ENCODE measurements at places on chromosomes 6 and 20.

GRCh38 chr6:124977067-124977908, 15.1 kb downstream of the RNF217 start:
- DNase-seq: no peak

DNA sequence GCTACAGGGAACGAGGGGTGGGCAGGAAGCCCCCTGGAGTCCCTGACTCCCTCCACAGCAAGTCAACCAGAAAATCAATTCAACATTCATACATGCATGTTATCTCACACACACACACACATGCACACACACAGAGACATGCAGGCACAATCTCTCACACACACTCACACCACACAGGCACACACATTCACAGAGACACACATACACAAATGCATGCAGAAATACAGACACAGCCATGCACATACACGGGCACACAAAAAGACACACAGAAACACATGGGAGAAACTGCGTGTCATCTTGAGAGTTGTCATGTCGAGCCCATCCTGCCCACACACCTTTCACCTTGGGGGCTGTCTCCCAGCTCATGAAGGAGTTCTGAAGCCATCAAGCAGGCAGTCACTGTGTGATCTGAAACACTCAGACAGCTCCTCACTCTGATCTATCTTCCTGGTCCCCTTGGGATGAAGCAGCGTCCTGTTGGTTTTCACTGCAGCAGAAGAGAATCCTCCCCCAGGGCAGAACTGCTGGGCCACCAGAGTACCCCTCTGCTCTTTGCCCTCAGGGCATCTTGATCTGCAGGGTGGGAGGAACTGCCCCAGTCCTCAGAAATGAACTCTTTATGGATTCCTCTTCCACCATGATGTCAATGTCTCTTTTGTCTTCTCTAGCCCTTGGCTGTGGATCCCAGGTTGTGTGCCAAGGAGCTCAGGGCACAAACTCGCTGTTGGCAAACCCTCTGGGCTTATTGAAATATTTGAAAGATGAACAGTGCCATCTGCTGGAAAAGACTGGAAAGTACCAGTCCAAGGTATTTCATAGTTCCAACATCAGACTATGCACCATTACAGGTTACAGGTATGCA, 8.8 kb downstream of the RAET1L start:
- DNase-seq: peak; percentile 29

GRCh38 chr20:3901028-3901705, 12.0 kb downstream of the PANK2 start:
- DNase-seq: no peak

GRCh38 chr20:48722737-48723191, 105.0 kb downstream of the PREX1 start:
- no peak for DNase-seq

GRCh38 chr20:60091861-60092260, 133.6 kb downstream of the CDH26 start:
- DNase-seq: no peak

GRCh38 chr20:19996917-19997316, 20.2 kb upstream of the NAA20 start:
- no peak for DNase-seq

DNA sequence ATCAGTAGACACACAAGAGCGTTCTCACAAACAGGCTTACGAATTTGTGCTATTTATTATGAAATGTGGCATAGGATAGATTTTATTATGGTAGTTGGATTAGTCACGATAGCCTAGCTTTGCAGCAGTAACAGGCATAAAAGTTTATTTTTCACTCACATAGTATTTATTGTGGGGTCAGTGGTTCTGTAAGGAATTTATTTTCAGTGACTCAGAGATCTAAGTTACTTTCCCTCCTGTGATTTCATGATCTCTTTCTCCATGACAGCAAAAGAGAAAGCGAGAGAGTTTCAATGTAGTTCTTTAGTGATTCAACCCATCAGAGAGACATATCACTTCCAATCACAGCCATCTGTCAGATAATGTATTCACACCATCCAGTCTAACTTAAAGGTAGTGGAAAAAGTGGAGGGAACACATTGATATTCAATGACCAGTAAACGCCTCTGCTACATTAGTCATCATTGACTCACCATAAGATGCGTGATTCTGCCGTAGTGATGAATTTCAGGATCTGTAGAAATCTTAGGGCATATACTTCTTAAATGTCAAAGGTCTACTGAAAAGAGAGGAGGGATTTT, 605.5 kb downstream of the HDGFL1 start:
- DNase-seq: peak; percentile 96

- DNase-seq: no peak
Observed at GRCh38 chr6:71388856-71389527, 100.4 kb downstream of the OGFRL1 start.

GRCh38 chr6:74976026-74976425, 229.8 kb downstream of the COL12A1 start:
- DNase-seq: no peak

DNA sequence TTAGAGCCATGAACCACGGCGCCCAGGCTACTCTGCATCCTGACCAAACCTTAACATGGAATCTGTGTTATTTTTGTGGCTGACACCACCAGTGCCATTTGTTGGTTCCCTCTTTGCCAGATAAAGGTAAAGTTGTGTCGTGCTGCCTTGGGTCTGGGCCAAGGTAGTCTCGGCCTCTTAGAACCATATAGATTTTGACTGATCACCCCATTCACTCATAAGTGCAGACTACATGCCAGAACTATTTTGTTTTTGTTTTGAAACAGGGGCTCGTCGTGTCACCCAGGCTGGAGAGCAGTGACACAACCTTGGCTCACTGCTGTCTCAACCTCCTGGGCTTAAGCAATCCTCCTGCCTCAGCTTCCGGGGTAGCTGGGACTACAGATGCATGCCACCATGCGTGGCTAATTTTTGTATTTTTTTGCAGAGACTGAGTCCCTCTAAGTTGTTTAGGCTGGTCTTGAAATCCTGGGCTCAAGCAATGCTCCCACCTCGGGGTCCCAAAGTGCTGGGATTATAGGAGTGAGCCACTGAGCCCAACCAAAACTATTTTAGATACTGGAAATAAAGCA, 19.2 kb upstream of the RIPOR3 start:
- DNase-seq: no peak

GRCh38 chr6:5108068-5108467, 22.9 kb downstream of the PPP1R3G start:
- DNase-seq: no peak

DNA sequence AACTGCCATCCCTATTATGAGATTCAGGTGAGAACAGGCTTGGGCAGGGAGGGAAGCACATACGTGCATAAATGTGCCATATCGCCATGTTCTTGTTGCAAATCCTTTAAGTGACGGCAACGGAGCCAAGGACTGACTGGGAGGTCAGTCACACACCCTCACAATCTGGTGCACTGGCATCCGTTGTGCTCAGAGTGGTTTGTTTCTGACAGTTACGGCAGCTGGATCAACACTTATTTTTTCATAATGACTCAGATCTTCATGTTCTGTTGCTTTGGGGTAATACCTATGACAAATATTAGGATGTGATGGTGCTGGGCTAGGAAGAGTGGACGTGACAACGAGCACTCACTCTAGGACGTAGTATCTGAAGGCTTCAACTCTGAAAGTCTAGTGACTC, 56.2 kb upstream of the PREP start:
- no peak for DNase-seq

DNA sequence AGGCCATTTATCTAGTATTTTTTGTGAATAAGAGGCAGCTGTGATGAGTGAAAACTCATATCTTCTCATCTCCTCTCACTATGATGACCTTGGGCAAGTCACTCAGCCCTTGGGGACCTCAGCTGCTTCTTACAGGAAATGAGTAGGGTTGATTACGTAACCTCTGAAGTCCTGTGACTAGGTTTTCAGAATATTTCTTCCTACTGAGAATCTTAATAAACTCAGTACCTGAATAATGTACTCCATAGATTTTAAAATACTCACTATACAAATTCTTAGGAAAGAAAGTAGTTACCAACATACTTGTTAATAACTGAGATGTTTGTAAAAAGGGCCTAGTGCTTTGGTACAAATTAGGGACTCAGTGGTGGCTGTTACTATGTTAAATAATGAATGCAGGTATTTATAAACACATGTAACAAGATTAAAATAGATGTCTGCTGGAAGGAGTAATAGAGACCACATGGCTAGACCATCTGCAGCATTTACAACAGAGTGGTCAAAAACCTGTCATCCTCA, 60.9 kb downstream of the RPRD1B start:
- DNase-seq: no peak

GRCh38 chr6:132816660-132817059, 2.3 kb downstream of the RPS12 start:
- no peak for DNase-seq

DNA sequence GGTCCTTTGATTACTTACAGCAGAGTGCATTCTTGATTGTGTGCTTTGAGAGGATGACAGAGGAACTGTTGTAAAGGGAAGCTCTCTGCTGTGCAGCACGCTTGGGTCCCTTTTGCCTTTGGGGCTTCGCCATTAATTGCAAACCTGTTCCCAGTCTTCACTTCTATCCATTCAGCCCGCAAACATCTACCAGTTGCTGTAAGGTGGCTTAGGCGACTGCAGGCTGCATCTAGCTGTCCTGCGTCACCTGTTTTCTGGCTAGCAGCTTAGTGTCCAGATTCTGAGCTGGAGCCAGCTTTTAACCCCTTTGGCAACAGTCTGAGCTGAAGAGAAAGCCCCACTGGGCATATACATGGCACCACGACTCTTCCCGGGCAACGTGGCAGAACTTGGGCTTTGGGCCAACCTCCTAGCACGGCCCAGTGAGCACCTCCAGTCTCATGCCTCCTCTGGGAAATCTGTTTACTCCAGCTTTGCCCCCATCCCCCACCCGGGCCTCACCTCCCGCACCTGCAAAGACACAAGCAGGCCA, 2.5 kb upstream of the FASTKD5 start:
- no peak for DNase-seq

DNA sequence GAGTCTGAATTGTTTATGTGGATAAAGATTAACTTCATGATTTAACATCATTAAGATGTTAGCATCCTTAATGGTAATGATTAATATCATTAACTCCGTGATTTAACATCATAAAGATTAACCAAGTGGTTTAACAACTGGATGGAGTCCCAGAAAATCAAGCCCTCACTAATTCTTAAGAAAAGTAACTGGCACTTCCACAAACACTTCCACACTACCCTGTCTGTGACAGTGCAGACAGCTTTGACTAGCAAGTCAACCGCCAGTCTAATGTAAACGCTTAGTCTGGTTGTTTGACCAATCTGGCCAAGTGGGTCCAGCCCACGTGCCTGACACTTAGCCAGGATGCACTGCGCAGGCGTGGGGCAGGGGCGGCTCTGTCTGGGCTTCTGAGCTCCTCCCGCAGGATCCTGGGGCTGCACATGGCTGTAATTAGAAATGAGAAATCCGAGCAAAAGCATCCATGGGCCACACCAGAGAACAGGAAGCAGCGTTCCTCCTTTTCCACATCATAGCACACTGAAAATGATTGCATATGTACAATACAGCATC, 424.2 kb downstream of the FOXA2 start:
- no peak for DNase-seq

DNA sequence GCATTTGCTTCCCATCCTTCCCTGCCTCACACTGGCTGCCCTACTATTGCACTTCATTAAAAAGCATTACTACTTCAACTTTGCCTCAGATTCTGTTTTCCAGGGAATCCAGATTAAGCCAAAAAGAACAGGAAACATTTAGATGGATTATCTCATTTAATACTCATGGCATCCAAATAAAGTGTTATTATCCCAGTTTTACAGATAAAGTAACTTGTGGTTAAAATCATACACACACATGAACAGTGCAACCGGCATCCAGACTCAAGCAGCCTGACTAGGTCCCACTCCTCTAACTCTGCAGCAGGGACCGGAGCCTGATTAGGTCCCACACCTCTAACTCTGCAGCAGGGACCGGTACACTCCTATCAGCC, 72.3 kb downstream of the GPR6 start:
- DNase-seq: no peak

DNA sequence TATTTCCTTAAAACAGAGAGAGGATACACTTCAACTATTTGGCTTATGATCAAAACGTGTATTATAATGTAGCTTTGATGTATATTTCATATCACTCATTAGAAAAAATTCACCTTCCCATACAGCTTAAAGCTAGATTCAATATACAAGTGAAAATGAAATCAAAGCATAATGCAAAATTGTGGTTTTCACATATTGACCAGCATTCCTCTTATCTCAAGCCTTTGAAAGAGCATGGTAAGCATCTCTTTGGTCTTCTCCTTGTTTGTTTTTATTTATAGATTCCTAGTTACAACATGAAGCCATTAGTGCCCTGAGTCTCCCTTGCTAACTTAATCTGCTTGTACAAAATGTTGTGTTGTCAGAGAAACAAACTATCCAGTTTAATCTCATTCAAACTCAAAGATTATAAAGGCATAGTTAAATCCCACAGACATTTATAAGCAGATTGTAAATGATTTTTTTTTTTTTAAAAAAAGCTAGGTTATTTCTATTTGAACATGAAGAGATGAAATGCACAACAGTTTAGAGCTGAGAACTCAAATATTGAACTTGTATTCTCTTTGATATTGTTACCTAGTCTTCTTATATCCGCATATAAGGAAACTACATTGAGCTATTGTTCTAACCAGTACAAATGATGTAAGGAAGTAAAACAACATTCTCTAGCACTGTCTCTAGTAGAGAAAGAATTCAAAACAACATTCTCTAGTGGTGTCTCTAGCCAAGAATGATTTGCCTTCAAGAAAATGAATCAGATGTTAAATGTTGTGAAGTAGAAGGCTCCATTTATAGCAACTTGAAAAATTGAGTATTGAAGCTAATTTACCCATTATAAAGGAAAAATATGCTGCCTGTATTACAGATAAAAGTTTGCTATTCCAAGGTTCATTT, 31.2 kb upstream of the SMIM28 start:
- DNase-seq: peak; percentile 8

DNA sequence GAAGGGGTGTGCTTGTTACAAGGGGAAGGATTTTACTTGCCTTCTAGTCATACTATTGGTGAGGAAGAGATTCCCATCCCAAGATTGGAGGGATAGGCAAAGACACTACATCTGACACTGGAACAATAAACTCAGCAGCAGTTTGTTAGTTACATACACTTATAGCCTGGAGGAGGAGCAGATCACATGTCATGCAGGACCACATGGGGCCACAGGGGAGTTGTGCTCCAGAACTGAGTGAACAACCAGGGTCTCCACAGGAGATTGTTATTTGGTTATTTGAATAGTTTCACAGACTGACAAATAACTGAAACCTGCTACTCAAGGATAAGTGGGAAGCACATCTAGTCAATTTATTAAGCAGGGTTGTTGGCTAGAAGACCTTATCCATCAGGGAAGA, 559.4 kb upstream of the MANEA start:
- DNase-seq: no peak

DNA sequence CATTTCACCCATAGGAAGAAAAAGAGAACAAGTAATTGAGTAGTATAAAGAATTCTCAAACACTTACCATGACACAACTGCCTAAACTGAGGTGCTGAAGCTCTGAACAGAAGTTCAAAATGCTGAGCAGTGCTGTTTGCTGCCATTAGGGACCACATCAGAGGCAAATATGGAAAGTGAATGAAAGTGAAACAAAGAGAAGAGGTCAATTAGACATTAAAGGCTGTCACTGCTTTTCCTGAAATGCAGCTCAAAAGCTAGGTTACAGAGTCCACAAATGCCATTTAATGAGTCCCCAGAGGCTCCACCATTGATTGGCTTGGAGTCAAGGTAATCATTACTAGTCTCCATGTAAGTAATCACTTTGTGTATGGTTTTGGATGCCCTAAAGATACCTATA, 46.1 kb downstream of the POU3F2 start:
- DNase-seq: no peak
